NCI-H1417 treated with DMSO at 0.1 percent for 48 hours (cell line): ENCODE measurements at places on chromosomes 2 and 18.

GRCh38 chr18:63312737-63313395 lies 6.7 kb downstream of the BCL2 start:
- DNase-seq, result no peak

DNA sequence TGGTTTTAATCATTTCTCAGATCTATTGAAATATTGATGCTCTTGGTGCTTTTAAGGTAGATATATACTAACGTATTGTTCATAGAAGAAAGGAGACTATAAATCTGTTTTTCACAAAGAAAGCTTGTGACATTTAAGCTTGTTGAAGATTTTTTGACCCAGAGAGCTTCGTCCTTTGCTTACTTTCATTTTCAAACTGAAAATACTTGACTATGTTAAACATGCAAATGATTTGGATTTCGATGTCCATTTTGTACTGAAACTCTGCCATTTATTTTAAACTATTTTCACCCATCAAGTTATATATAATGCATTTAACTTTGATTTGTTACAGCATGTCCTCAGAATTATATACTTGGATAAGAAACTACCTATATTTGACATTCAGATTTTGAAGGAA lies 85.2 kb downstream of the SLC4A10 start:
- no peak for DNase-seq

DNA sequence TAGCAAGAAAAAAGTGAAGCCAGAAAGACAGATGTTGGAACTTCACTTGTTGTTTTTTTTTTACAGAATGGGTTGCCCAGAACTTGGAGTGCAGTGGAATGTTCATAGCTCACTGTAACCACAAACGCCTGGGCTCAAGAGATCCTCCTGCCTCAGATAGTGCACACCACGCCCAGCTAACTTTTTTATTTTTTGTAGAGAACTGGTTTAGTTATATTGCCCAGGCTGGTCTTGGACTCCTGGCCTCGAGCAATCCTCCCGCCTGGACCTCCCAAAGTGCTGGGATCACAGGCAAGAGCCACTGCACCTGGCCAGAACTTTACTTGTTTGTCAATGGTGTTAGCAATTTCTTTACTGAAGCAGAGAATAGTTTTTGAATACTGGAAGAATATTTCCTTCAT lies 11.9 kb upstream of the ASPRV1 start:
- no peak for DNase-seq

GRCh38 chr2:235003096-235003775 lies 51.4 kb downstream of the SH3BP4 start:
- no peak for DNase-seq

- DNase-seq, result no peak
Observed at GRCh38 chr2:27249159-27249890, 13.5 kb downstream of the SLC30A3 start.

GRCh38 chr2:109209412-109209811 lies 80.4 kb downstream of the SH3RF3 start:
- DNase-seq, result no peak

DNA sequence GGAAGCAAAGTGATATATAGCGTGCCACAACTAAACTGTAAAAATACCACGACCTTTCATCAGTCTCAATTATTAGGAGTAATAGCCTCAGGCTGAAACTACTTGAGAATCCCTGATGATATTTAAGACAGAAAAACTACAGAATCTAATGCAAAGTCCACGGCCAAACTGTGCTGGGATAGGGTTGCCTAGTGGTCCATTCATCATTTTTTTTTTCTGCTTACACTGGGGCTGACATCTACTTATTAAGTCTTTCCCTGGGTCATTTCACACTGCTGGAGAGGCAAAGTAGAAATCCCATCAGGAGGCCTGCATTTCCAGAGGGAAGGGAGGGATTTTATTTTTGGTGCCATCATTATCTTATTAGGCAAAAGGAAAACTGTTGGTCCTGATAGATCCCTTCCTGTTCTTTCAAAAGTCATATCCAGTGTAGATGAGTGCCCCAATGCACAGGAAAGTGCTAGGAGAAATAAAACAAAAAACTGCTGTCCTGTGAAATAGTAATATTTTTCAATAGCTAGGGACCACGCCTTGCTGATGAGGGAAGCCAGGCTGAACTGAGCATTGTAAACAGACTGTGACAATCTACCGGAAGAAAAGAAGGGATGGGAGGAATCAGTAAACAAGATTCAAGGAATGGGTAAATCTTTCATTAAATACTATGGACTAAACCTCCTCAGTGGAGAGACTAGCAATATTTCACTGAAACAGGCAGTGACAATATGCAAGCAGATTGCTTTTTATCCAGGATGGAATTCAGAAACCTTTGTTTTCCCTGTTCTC lies 644.3 kb downstream of the IRS1 start:
- peak; percentile 17 for DNase-seq

DNA sequence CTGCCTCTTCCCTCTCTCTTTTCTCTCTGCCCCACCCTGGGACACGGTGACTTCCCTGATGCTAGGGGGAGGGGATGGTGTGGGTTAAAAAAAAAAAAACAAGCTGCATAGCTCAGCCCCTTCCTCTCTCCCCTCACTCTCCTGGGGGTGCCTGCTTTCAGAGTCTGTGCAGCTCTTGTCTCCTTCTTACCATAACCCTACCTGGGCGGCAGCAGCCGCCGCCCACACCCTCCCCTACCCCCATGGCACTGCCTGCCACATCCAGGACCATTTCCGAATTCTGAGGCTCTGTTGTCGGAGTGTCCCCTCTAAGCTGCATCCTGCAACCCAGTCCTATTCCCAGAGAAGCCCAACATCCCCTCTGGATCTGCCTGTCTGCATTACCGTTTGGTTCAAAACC lies 16.0 kb downstream of the TTC32 start:
- no peak for DNase-seq

- DNase-seq, result no peak
Observed at GRCh38 chr2:178057179-178057680, 15.3 kb downstream of the PDE11A start.

- no peak for DNase-seq
Observed at GRCh38 chr2:16104315-16104948, 164.1 kb downstream of the MYCN start.

- no peak for DNase-seq
Observed at GRCh38 chr2:71498261-71498701, 44.9 kb downstream of the DYSF start.

DNA sequence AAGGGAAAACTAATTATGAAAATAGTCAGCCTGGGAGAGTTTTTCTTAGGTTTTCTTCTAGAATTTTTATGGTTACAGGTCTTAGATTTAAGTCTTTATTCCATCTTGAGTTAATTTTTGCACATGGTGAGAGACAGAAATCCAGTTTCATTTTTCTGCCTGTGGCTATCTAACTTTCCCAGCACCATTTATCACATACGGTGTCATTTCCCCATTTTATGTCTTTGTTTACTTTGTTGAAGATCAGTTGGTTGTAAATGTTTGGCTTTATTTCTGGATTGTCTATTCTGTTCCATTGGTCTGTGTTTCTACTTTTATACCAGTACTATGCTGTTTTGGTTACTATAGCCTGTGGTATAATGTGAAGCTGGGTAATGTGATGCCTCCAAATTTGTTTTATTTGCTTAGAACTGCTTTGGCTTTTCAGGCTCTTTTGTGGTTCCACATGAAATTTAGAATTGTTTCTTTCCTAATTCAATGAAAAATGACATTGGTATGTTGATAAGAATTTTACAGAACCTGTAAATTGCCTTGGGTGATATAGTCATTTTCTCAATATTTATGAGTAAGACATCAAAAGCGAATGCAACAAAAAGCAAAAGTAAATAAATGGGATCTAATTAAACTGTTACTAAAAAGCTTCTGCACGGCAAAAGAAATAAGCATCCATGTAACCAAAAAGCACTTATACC lies 146.1 kb upstream of the NOL4 start:
- no peak for DNase-seq

DNA sequence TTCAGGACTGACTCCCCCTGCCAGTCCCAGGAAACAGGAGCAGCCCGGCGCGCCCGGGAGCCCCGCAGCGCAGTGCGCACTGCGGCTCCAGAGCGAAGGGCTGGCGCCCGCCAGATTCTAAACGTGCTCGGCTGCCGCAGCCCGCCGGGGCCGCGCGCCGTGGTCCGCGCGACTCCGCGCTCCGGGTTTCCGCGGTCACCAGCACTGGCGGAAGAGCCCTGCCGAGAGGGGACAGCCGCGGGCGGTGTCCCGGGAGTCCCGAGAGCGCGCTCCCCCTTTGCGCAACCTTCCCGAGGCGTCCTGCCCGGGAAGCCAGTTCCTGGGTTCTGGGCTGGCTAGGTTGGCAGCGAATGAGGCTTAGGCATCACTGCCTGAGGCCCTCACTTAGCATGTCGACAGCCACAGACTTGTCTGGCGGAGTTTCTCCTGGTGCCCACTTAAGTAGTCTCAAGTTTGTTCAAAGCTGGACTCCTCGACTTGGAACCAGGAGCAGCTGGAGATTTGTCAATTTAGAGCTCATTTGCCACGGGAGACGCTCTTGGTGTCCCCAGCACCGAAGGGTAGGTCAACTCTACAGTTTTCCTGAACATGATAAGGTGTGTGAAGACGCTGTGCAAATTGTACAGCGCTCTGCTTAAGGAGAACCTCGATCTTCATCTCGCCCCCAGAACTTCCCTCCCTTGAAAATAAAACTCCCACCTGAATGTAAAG lies 1.5 kb upstream of the VSNL1 start:
- DNase-seq, result no peak

DNA sequence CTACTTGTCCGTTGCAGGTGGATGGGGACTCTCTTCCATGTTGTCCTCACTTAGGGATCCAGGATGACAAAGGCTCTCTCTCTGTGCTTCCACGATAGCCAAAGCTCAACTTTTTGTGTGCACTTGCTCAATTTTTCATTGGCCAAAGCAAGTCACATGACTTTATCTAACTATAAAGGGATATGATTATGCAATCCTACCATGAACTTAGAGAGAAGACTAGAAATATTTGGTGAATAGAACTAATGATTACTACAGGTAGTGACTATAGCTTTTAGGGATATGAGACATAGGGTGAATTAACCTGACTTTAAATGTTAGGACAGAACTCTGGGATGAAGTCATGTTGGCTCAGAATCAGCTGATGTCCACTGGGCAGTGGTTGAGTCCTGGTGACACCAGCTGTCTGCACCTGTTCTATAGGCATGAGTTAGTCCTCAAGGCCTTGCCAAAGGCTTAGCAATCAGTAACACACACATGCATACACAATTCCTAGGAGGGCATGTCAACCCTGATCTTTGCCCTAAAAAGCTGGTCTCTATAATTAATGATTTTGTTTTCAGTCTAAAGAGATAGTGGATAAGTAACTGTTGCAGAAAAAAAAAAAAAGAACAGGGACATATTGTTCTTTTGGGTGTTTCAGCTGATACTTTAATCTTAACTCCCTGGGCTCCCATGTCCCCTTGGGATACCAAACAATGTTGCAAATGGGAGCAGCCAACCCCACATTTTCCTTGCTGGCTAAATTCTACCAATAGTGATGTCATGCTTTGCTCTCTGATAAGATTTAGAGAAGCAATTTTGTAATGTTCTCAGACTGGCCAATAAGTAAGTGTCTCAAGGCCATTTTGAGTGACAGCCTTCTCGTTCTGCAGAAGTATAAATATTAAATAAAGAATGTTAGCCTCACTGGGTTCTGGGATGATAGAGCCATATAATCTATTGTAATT lies 12.5 kb upstream of the HK2 start:
- DNase-seq, result no peak

DNA sequence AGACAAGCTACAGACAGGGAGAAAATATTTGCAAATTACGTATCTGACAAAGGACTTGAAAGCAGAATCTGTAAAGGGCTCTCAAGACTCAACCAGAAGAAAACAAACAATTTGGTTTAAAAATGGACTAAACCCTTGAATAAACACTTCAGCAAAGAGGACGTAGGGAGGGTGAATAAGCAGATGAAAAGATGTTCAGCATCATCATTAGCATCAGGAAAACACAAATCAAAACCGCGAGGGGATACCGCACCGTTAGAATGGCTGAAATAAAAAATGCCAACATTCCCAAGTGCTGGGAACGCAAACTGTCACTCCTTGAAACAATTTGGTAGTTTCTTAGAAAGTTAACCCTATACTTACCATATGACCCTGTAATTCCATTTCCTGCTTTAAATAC lies 136.7 kb downstream of the MBP start:
- no peak for DNase-seq

DNA sequence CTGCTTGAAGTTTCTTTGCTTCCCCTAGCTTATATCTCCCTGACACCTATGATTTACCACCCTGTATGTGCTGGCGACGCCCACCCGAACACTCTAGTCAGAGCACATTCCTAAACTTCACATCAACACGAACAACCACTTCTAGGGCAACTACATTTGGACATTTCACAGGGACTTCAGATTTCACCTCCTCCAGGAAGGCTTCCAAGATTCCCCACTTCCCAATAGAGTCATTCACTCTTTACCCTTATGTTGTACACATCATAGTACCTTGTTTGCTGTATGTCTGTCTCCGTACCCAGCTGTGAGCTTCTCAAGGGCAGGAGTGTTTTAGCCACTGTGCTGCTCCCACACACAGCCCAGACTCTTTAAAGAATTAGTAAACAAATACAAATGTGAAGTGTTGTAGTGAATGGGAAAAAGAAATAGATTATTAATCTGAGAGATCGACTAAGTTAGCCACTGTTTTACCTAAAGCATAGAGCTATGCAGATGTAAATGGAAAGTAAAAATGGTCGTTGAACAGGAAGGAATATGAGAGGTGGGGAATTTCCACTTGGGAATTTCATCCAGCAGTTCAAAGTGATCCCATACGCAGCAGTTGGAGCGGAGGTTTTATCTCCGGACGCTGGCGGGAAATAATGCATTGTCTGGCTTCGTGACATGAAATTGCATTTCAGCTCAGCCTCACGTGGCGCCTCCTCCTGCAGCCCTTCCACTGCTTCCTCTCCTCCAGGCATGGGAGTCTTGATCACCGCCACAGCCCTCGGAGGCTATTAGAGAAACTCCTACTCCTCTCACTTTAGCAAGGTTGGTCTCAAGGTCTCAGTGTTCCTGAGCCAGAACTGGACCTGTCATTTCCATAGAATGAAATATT lies 233.4 kb upstream of the COPS8 start:
- no peak for DNase-seq

- no peak for DNase-seq
Observed at GRCh38 chr2:180056367-180057118, 49.4 kb upstream of the CWC22 start.

DNA sequence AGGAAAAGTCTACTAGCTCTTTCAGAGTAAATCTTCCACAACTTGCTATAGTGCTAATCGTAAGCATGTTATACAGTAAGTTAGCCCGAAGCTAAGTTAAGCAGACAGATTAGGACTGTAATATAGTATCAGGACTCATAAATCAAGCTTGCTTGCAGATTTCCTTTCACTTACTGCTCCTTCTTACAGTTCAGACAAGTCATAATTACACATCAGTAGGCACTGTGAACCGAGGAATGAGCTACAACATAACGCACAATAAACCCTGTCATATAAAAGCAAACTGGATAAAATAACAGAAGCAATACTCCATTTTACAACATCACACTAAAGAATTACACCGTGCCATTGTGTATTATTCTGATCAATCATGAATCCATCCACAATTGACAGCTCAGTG lies 832.6 kb upstream of the ZEB2 start:
- DNase-seq, result peak; percentile 63
